ENCODE measurements at places on chromosomes 7 and 10.

- no peak for DNase-seq
Measured at GRCh38 chr7:158018971-158019645, 568.5 kb downstream of the PTPRN2 start.

DNA sequence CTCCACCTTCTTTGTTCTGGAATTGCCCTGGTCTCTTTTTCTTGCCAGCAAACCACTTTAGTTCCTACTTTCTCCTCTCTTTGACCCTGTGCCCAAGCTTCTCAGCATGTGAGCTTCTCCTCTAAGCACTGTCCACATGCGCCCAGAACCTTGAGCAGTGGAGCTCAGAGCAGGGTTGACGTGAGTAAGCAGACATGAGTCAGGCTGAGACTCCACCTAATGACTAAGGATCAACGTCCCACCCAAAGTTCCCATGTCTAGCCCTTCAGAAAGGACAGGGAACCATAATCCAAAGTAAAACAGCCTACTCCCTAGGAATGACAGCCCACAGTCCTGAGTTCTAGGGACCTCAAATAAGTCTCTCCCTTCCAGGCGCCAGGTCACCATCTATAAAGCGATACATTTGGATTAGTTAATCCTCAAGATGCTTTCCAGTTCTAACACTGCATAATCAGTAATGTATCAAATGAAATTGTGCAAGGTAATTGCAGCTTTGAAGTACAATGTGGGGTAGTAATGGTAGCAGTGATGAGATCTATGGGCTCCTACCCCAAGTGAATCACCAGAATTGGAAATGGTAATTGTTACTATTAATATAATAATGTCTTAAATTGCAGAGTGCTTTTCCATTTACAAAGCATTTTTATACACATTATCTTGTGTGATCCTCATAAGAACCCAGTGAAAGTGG is 44.5 kb downstream of the KCNMA1 start:
- no peak for DNase-seq

DNA sequence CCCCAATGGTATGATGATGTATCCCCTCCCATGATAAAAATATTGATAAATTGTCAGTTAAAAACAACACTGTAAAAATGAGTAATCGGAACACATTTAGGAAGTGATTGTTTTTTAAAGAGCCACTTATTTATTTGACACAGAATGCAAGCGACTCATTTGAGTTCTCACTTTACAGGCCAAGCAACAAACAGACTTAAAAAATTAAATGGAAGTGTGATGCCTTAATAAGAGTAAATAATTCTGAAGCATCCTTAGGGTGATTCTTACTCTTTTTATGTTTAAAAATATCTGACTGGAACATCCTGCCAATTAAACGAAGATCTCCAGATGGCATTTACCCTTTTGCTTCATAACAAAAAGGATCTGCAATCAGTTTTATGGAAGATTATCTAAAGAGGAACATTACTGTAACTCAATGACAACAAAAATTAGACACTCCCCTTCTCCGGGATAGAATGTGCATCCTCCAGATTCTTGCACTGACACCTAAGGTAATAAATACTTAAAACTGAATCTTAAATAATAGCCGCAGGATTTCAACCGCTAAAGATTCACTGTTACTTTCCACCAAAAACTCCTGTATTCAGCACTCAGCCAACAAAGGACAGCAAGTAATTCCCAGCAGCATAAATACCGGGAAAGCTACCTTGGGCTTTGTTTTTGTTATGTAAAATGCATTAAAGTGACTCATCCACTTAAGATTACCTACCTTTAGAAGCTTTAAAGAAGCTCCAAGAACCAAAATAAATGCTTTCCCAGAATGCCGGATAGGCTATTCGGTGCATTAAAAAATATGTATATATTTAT is 1.7 kb downstream of the CACNA2D1 start:
- DNase-seq, result no peak

DNA sequence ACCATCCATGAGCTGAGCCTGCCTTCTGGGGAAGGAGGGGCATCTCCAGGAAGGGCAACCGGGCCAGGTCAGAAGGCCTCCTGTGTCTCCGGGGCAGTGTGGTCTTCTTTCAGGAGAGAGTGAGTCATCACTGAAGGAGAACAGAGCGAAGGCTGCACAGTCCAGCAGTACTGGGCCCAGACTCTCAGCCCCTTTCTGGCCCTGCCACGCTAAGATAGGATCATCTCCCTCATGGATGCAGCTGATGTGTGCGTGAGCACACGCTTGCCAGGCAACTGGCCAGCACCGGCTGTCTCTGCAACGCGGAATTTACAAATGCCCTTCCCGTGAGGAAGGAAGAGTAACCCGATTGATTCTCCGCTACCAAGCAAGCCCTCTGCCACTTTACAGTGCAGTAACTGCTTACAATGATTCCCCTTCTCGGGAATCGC is 328.2 kb downstream of the TNS3 start:
- peak; percentile 51 for DNase-seq

- DNase-seq, result no peak
Measured at GRCh38 chr7:149767068-149767467, 6.3 kb downstream of the ZNF467 start.

- no peak for DNase-seq
Measured at GRCh38 chr7:90771281-90771680, 175.2 kb downstream of the CDK14 start.

- no peak for DNase-seq
Measured at GRCh38 chr7:29480934-29481651, 82.5 kb upstream of the PRR15 start.

GRCh38 chr10:123800821-123801220 is 90.8 kb downstream of the CPXM2 start:
- DNase-seq, result no peak
